Stimulated activated CD8-positive, alpha-beta memory T cell treated with anti-CD3 and anti-CD28 coated beads, Interleukin-7, amount 100 ng/mL, for 24 hours (primary cell): ENCODE measurements at places on chromosomes 2 and 18.

- DNase-seq = no peak
Measured at GRCh38 chr2:116716038-116716437, 1098.5 kb upstream of the DDX18 start.

- no peak for DNase-seq
Measured at GRCh38 chr2:215417400-215417951, 18.4 kb downstream of the FN1 start.

DNA sequence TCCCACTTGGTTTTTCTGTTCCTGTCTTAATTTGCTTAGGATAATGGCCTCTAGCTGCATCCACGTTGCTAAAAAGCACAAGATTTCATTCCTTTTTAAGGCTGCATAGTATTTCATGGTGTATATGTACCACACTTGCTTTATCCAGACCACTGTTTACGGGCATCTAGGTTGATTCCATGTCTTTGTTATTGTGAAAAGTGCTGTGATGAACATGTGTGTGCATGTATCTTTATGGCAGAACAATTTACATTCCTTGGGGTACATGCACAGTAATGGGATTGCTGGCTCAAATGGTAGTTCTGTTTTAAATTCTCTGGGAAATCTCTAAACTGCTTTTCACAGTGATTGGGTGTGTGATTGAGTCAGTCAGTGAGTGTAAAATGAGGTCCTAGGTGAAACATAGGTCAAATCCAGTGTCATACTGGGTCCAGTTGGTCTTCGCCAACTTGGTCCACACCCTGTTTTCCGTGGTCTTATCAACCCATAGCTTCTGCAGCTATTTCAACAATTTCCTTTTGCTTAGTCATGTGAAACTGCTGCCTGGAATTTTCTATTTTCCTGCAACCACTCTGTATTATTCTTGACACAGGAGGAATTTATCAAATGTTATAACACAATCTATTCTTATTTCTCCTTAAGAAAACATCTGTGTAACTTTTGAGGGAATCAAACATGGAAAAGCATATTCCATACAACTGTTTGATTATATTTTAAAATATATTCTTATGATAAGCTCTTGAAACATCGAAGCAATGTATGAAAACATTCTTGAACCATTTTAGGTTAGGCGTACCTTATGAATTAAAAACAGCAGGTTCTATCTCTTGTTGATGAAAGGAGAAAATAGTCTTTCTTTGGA, 82.9 kb downstream of the ADCYAP1 start:
- no peak for DNase-seq

GRCh38 chr2:190110131-190110530, 47.6 kb upstream of the MSTN start:
- DNase-seq = no peak

DNA sequence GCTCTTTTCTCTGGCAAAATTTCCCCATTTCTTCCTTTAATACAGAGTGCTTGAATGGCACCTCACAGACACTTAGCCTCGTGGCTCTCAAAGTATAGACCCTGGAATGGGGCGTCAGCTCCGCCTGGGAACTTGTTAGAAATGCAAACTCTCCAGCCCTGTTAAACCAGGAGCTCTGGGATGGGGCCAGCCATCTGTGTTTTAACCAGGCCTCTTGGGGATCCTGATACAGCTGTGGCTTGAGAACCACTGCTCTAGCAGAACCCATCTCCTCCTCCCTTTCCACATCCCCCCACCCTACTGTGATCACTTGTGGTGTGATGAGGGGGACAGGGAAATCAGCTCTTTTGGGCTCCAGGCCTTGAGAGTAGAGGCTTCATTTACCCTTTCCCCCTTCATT, 15.9 kb downstream of the LTBP1 start:
- no peak for DNase-seq

DNA sequence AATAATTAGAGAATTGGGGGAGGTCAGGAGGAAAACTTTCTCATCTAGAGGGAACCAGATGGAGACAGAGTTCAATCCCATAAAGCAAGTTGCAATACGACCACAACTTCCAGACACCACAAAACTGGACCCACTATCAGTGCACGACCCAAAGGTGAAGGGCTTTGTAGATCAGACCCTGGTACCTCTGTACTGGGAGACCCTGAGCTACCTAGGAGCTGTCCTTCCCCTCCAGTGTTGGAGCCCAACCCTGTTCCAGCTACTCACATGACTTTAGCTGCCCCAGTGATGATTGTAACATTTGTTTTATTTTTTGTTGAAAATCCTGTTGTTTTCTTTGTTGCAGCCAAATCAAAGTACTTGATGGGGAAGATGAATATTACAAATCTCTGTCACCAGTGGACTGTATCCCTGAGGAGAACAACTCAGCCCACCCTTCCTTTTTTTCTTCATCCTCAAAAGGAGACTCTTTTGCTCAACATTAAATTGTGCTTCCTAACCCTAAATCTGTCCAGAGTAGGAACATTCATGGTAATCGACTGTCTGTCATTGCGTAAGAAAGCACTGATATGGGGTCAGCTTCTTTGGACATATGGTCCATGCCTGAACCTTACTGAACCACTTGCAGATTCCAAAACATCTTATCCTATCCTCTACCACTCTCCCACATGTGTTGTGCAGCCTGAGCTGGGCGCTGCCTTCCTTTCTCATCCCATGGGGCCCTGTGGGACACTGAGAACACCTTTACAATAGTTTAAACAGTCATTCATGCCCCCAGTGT, 62.3 kb upstream of the SP5 start:
- no peak for DNase-seq

DNA sequence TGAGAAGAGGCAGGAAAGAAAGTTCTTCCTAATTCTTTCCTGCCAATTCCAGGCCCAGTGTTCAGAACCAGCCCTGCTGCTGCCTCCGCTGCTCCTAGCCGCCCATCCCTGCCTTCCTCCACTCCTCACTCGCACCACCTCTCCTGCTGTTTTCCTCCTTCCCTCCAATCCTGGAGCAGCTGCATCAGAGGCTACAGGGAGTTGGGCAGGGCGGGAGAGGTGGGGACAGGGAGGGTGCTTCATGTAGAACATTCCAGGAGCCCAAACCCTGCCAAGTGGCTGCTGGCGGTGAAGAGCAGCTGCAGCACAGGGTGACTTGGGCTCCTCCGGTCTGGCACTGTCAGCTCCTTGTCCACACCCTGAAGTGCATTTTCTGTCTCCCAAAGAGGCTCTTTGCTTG, 176.3 kb downstream of the TNS1 start:
- no peak for DNase-seq

DNA sequence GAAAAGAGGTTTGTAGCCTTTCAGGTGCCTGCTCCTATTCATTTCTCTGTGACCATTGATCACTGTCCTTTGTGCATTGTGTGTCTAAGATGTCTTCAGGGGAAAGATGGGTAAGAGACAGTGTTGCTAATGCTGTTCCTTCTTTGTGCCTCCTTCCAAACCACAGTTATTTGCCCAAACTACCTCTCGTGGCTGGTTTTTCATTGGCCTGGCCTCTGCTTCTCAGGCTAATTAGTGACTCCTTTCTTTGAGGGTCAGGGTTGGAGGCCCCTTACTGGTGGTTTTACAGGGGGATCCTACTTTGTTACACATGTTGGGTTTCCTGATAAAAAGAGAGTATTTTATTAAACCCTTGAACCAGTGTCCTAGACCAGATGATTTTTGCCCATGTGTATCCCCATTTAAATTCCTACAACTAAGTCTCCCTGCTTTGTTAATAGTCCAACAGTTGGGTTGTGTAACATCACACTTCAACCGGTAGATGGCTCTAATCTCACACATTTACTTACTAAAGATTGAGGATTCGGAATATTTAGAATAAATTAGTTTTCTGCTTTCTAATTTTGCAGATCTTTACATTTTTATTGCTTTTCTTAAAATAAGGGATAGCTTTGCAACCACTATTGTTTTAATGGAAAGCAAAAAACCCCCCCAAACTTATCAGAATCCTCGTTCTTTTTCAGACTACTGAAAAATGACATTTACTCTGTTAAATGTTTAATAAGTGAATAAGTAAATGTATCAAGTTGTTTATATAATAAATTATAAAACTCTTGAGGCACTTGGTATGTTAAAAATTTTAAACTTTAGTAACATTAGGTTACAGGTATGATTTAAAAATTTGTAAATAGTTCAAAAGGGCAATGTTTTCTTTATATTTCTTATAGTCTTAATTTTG, 2.4 kb downstream of the MARS2 start:
- DNase-seq = no peak

DNA sequence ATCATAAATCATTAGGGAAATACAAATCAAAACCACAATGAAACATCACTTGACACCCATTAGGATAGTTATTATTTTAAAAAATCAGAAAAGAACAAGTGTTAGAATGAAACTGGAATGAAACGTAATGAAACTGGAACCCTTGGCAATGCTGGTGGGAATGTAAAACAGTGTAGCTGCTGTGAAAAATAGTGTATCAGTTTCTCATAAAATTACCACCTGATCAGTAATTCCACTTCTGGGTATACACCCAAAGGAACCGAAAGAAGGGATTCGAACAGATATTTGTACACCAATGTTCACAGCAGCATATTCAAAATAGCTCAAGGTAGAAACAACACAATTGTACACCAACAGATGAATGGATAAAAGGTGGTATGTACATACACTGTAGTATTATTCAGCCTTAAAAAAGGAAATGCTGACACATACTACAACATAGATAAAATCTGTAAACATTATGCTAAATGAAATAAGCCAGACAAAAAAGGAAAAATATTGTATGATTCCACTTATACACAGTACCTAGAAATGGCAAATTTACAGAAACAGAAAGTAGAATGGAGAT, 27.0 kb downstream of the ROCK1 start:
- DNase-seq = no peak

- DNase-seq = no peak
Measured at GRCh38 chr2:10759151-10759714, 37.8 kb downstream of the ATP6V1C2 start.

DNA sequence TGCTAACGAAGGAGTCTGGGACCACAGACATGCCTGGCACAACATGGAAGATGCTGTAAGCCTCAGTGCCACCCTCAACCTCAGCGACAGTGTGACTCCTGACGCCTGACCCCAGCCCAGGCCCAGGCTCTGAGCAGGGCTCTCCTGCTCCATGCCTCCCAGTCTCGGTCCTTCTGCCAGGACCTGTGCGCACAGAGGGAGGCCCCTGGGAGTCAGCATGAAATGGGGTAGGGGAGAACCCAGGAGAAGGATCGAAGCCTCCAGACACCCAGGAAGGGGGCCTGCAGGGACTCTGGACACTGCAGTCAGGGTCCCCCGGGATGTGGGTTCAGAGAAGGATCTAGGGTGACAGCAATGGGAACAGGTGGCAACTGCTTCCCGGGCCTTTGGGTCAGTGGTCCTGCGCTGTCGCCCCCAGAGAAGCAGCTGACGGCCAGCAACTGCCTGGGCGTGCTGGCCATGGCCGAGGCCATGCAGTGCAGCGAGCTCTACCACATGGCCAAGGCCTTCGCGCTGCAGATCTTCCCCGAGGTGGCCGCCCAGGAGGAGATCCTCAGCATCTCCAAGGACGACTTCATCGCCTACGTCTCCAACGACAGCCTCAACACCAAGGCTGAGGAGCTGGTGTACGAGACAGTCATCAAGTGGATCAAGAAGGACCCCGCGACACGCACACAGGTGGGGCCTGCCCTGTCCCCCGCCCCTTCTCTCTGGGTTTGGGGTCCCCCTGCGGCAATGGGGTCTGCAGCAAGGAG, 233.9 kb downstream of the ATAD2B start:
- DNase-seq = no peak

DNA sequence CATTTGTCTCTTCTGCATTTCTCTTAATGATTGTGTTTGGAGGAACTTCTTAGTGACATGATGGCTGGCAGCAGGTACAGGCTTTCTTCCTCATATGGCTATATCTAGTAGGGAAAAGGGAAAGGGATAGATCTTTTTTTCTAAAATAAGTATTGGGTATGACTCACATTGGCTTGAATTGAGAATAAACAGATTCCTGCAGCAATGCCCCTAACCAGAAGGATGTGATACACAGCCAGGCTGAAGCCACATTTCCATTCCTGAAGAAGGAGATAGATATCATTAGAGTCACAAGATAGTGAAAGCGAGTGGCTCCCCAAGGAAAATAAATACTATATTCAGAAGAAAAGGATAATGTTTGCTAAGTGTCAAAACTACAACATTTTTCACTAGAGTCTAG, 61.1 kb downstream of the VWC2L start:
- DNase-seq = no peak

DNA sequence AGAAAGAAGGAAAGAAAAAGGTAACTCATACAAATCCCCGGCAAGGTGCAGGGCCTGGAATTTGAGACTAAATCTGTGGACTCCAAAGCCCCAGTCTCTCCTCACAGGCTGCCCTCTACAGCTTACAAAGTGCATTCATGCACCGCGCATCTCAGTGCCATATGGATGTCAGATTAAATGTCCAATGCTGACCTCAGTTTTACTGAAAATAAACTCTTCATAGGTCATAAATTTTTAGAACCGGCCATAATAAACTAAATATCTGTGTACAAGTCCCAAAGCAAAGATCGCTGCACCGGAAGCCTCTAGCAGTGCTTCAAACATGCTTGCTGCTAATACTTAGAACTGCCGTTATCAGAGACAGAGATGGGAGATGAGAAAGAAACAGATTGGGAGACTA, 17.7 kb downstream of the ST6GAL2 start:
- no peak for DNase-seq
